ENCODE measurements at places on chromosomes 12 and 14.

- DNase-seq: no peak
Observed at GRCh38 chr12:124484067-124484466, 83.3 kb downstream of the NCOR2 start.

- DNase-seq: peak; percentile 57
Observed at GRCh38 chr12:47085815-47086252, 6.1 kb upstream of the AMIGO2 start.

DNA sequence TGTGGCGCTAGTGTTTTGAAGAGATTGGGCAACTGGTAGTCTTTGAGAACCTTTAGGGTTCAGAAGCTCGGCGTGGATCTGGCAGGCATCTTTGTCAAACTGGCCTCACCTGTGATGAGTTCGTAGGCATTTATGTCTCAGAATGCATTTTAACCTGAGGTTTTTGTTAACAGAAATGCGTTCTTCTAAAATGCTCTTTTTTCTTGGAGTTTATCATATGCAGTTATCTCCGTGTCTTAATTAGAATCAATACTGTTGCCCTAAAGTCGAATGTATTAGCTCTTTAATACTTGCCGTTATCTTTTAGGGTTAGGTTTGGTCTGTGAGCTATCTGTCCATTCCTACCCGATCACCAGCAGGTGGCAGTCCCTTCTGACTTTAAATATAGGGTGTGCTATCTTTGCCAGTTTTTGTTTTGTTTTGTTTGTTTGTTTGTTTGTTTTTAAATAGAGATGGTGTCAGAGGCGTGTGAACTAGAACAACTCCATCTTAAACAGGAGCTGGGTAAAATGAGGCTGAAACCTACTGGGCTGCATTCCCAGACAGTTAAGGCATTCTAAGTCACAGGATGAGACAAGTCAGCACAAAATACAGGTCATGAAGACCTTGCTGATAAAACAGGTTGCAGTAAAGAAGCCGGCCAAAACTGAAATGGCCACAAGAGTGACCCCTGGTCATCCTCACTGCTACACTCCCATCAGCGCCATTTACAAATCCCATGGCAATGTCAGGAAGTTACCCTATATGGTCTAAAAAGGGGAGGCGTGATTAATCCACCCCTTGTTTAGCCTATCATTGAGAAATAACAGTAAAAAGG is 1.4 kb downstream of the ATF1 start:
- DNase-seq: peak; percentile 16

- no peak for DNase-seq
Observed at GRCh38 chr12:11685716-11686115, 36.2 kb downstream of the ETV6 start.

- no peak for DNase-seq
Observed at GRCh38 chr12:65902500-65902899, 78.2 kb downstream of the HMGA2 start.

DNA sequence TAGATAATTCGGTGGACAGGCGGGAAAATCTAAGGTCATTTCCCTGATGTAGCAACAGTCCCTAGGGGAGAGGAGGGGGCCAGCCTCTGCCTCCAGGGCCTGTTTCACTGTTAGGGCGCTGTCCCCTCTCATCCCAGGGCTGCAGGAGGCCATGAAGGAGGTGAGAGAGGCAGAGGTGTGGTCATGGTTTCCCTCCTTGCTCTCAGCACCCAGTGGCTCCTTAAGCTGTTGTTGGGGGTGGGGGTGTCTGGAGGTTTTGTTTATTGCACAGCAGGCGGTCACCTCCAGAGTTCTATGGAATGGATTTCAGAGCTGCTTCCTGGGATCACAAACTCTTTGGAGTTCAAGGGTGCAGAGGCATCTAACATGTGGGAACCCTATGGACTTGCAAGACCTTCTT is 212.5 kb upstream of the RTL1 start:
- DNase-seq: no peak

DNA sequence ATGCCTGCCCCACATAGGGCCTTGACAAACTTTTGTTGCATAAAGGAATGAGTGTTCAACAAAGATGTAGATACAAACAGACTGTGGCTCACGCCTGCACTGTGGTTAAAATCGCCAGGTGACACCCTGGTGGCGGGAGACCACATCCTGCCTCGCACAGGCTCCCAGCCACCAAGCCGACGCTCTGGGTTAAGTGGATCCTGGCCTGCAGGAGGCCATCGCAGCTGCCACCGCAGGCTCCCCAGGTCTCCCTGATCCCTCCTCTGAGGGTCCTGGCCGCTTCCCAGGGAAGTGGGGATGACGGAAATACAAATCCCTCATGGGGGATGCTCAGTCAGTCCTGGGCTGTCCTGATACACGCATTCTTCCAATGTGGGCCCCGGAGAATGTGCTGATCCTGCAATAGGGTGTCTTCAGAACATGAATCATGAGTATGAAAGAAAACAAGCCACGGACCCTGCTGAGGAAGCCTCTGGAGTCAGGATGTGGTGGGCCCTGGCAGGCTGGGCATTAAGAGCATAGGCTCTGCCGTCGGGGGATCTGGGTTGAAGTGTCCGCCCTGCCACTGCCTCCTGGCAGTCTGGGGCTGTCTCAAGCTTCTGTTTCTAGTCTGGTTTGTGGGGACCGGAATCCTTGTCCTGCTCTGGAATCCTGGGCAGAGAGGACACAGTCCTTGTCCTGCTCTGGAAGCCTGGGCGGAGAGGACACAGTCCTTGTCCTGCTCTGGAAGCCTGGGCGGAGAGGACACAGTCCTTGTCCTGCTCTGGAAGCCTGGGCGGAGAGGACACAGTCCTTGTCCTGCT is 53.5 kb upstream of the BEGAIN start:
- DNase-seq: peak; percentile 47

- DNase-seq: no peak
Observed at GRCh38 chr12:107523775-107524535, 161.6 kb upstream of the PWP1 start.

DNA sequence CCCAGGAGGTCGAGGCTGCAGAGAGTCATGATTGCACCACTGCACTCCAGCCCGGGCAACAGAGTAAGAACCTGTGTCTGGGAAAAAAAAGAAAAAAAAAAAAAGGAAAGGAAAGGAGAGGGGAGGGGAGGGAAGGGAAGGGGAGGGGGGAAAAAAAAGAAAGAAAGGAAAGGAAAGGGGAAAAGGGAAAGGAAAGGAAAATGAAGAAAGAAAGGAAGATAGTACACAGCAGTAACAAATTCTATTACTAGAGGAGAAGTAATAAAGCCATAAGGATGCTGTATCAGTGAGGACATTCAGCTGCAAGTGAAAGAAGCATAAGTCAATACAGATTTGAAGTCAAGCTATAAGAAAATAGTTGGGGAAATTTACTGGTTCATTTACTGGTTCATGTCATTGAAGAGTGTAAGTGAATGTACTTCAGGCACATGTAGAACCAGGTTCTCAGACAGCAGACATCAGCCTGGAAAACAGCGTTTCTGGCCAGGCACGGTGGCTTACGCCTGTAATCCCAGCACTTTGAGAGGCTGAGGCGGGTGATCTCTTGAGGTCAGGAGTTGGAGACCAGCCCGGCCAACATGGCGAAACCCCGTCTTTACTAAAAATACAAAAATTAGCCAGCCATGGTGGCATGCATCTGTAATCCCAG is 37.4 kb downstream of the NDUFA12 start:
- DNase-seq: no peak

- DNase-seq: no peak
Observed at GRCh38 chr12:44497044-44497443, 379.1 kb downstream of the NELL2 start.

DNA sequence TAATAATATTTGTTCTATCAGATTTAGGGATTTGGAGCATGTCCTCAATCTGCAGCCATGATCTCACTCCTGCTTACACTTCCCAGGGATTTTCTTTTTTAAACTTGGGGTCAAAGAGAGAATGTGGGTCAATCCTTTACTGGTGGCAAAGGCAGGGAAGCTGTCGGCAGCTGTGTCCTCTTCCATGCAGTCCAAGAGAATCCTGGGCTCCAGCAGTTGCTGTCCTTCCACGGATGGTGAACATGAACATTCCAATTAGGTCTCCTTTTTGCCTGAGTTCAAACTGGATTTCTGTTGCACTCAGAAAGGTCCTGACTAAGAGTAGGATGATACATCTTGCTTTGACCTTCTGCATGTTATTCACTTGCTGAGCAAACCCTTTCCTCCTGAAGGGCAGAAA is 73.9 kb downstream of the ARL6IP4 start:
- DNase-seq: no peak

DNA sequence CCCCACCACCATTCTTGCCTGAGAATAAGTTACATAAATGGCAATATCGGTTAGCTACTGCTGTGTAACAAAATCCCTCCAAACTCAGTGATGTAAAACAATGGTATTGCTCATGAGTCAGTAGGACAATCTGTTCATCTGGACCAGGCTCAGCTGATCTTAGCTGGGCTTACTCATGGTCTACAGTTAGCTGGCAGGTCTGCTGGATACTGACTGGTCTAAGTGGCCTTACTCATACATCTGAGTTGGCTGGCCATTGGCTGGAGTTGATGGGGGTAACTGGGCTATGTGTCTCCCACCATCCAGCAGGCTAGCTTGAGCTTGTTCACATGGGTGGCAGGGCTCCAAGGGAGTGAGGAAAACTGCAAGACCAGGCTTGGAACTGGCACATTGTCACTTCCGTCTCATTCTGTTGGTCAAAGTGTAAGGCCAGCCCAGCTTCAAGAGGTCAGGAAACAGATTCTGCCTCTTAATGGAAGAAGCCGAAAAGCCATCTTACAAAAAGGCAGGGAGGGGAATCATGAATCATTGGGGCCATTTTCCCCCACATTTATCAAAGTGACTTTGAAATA is 56.7 kb upstream of the CHGA start:
- DNase-seq: no peak

DNA sequence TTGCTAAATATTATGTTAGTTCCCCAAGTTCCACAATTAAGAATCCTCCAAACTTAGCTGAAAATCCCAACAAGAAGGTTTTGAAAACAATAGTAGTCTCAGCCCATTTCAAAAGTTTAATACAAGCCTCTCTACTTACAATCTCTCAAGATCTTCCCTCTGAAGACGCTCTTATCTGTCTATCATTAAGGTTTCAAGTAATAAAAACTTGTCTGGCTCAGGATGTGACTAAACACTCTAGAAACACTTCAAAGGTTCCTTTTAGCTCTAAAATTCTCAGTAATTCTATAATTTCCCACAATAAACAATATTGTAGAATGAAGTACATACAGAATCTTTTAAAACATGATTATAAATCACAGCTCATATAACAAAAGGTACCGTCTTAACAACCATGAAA is 16.3 kb downstream of the YAF2 start:
- DNase-seq: no peak

- DNase-seq: no peak
Observed at GRCh38 chr14:76537906-76538647, 162.1 kb downstream of the ESRRB start.

DNA sequence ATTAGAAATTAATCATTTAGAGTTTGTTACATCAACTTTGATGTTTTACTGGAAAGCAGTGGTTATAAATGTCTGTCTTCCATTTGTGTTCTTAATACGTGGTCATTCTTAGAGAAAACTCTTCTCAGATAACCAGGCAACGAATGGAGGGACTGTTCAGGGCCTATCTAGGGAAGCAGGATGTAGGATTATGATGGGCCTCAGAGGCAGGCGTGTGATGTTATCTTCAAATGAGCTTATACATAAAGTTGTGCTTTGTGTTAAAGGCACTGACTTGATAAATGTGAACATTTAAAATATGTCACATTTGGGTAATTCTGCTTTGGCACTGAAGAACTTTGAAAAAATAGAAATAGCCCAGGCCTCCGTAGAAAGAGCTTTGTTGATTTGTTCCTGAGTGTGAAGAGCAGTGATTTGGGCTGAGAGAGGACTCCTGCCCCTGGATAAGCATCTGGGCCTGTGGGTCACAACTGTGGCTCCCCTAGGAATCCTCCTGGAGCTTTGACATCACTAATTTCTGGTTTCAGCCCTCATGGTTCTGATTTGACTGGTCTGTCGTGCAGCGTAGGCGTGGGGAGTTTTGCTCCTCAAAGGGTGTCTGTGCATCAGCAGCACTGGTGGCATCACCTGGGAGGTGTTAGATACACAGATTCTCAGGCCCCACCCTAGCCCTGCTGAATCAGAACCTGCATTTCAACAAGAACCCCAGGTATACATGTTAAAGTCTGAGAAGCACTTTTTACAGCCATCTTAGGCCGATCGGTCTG is 55.4 kb downstream of the SAMD4A start:
- DNase-seq: no peak

GRCh38 chr12:39824505-39825212 is 205.1 kb upstream of the ABCD2 start:
- no peak for DNase-seq

- no peak for DNase-seq
Observed at GRCh38 chr14:61877035-61877390, 114.8 kb downstream of the SNAPC1 start.

DNA sequence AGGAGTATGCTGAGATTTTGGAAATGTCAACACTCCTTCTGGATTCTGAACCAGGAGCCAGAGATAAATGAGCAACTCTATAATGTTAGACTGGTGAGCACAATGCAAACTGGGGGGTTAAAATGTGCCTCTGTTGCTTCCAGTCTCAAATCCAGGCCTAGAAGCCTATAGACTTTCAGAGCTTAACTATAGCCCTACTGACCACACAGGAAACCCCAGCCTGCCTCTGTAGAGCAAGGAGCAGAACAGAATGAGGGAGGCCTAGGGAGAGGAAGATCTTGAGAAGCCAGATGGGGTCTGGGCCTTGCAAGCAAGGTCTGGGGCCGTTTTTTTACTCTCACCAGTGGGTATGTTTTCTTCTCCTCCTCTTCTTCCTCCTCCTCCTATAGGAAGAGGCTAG is 225.4 kb upstream of the KITLG start:
- DNase-seq: no peak

GRCh38 chr14:71474301-71475265 is 457.6 kb upstream of the RGS6 start:
- no peak for DNase-seq

GRCh38 chr14:100405760-100406455 is 82.8 kb downstream of the SLC25A47 start:
- DNase-seq: no peak

DNA sequence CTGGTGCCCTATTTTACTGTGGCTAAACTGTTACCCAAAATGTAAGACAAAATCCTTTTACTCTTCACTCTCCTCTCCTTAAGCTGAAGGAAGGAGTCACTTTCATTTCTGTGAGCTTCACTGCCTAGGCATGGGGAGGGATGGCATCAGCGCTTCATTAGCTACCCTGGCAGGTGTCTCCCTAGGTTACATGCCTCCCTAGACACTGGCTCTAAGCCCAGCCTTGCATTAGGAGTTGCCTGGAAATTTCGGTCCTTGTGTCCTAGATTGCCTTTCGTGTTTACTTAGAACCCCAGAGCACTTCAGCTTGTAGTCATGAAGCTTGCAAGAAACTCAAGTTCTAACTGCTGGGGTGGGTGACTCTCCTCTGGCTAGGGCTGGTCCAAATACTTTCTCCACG is 520.5 kb upstream of the STXBP6 start:
- no peak for DNase-seq

- DNase-seq: peak; percentile 8
Observed at GRCh38 chr12:23055004-23055403, 430.0 kb downstream of the ETNK1 start.

GRCh38 chr14:56206596-56206995 is 88.4 kb downstream of the PELI2 start:
- no peak for DNase-seq
